ENCODE measurements at places on chromosomes 1 and 21.
A peak's percentile ranks its signal among the peaks of the same experiment; 100 is the strongest.

- peak; percentile 83 for DNase-seq
Measured at GRCh38 chr1:240831191-240831631, 219.3 kb upstream of the GREM2 start.

DNA sequence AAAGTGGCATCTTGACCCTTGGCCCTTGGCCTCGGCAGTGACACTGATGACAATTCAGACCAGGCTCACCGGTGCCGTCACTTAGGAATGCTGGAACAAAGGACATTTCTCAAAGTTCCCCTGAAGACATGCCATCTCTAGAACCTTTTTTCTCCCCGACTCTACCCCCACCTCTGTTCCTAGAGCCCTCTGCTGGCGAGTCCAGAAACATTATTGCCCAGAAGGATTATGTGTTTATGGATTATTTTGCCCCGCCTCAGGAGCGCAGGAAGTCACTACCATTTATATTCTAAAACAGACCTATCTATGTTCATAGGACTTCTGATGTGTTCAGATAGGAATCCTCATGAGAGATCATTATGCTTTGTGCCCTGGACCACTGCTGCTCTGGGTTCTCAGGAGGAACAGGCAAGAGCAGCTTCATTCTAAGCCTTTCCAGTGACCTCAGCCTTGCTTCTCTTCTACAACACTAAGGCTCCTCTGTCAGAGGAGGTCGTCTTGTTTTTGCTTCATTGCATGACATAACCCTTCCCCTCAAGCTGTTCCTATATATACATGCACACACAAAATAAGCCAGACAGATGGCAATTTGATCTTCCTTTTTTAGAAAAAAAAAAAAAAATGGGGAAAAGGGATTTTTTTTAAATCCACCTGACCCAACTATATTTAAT is 12.4 kb upstream of the SHISA4 start:
- no peak for DNase-seq

DNA sequence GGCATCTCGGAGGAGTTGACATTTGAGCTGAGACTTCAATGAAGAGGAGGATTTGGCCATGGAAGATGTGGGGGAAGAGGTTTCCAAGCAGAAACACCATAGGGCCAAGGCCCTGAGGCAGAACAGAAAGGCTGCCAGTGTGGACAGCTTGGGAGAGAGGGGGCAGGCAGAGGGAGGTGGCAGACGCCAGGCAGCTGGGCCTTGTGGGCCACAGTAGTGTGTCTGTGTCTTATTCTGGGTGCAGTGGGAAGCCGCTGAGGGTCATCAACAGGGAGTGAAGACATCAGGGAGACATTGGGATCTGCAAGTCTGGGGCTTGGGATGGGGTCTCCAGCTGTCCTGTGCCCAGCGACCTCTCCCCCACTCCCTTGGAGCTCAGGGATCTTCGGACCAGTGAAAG is 96.8 kb downstream of the LACTBL1 start:
- DNase-seq, result no peak

- DNase-seq, result peak; percentile 94
Measured at GRCh38 chr1:151372058-151372934, at the start of gene SELENBP1. Gene SELENBP1, minus strand, starts transcription at chr1:151372705. Its CDS starts 64 bp downstream, at chr1:151372641.

DNA sequence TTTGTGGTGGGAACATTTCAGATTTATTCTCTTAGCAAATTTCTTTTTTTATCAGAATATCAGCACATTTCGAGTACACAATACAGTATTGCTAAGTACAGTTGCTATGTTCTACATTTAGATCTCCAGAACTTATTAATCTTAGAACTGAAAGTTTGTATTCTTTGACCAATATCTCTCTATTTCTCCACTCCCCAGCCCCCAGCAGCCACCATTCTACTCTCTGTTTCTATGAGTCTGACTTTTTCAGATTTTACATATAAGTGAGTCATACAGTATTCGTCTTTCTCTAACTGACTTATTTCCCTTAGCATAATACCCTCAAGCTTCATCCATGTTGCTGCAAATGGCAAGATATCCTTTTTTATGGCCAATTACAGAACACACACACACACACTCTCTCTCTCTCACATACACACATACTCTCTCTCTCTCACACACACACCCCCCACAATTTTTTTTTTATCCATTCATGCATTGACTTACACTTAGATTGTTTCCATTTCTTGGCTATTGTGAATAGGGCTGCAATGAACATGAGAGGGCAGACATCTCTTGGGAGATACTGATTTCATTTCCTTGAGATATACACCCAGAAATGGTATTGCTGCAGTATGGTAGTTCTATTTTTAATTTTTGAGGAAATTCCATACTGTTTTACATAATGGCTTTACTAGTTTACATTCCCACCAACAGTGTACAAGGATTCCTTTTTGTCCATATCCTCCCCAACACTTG is 15.7 kb downstream of the RPTN start:
- no peak for DNase-seq

GRCh38 chr21:17388226-17388625 is 124.6 kb upstream of the CXADR start:
- DNase-seq, result no peak

DNA sequence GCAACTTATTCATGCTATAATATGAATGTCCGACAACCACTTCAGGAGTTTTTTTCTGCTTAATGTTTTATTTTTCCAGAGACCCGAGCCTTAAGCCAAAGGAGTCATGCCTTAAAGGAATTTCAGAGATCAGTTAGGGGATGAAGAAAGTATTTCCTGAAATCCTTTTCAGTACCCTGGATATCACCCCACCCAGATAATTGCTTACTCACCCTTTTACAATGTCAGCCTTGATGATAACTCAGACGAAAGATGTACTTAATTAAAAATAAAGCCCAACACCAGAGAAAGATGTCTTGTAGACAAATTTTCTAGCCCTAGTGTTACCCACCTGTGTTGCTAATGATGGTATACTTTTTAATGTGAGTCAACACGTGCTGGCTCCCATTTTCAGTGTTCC is 124.1 kb downstream of the XCL2 start:
- no peak for DNase-seq

DNA sequence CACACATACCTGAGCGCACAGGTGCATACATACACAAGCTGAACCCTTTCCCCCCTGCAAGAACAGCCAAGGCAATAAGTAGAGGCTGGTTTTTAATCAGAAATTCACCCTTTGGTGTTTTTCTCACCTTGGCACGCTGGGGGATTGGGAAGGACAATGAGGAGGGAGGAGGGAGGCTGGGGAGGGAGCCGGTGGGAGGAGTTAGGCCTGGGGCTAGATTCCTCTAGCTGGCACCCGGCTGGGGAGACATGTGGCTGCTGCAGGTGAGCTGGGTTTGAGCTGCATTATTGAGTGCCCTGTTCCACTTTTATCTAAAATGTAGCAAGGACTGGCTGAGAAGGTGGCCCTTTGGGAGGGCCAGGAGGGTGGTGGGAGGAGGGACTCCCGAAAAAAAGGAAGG is 97.8 kb upstream of the CSF3R start:
- DNase-seq, result no peak

DNA sequence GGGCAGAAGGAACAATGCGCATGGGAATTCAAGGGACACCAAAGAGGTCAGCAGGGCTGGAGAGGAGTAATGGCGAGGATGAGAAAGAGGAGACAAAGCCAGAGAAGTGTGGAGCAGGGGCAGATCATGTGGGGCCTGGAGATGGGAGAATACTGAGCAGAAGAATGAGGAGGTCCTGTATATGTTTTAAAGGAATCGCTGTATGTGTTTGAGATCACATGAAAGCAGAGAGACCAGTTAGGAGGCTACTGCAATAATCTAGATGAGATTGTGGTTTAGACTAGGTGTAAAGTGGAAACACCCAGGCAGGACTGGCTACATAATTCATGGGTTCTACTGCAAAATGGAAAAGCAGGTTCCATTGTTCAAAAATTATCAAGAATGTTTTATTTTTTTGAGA is 33.3 kb upstream of the SLC30A10 start:
- no peak for DNase-seq

GRCh38 chr1:71242239-71242638 is 161.4 kb upstream of the ZRANB2 start:
- no peak for DNase-seq

- DNase-seq, result no peak
Measured at GRCh38 chr1:27868932-27869718, 3.2 kb upstream of the THEMIS2 start.

Measured in MCF 10A (cell line).